ENCODE measurements at places on chromosomes 1 and 21.
A peak's percentile ranks its signal among the peaks of the same experiment; 100 is the strongest.

DNA sequence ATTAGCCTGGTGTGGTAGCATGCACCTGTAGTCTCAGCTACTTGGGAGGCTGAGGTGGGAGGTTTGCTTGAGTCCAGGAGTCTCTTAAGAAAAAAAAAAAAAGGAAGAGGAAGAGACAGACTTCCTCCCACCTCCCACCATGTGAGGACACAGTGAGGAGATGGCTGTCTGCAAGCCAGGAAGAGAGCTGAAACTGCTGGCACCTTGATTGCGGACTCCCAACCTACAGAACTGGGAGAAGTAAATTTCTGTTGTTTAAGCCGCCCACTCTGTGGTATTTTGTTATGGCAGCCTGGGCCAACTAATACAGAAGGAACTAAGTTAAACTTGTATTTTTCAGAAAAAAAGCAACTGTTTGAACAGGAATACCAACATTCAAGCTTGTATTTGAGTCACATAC lies 21.7 kb downstream of the DOP1B start:
- DNase-seq: no peak

DNA sequence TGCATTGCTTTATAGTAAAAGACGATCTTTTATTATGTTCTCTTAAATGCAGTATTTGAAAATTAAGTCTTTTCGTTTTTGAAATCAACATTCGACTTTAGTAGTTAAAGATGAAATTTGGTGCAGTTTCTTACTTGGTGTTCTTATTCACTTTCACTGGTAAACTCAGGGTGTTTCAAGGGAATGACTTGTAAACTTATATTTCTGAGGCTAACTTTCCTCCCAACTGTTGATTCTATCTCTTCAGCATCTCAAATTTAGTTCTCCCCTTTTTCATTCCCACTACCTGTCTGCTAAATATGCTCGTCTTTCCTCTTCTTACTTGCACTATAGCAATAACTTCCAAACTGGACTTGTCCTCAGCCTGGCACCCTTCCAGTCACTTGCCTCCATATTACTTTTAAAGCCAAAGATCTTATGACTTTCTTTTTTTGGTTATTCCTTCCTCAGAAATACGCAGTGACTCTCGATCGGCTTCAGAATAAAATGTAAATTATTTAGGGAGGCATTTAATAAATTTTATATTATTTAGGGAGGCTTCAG lies 988 bp downstream of the SLC35A3 start:
- DNase-seq: no peak

- DNase-seq: peak; percentile 90
Measured at GRCh38 chr1:1305300-1306069, 2.2 kb downstream of the ACAP3 start.

- no peak for DNase-seq
Measured at GRCh38 chr21:33984021-33984481, 68.4 kb upstream of the ATP5PO start.

DNA sequence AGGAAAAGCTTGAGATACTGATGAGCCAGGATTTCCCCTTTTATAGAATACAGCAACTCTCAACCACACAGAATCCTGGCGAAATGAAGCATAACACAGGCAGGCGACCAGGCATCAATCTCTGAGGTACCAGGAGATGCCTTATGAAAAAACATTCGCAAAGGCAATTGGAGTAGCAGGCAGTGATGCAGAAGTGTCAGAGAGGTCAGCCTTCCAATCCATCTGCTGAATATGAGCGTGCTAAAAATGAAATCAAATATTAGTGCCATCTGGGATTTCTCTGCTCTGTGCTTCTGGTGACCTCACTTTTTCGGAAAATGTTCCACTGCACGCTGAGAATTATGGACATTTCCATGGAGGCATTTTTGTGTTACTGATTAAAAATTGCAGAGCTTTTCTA lies 258.8 kb downstream of the VAV3 start:
- no peak for DNase-seq

- DNase-seq: peak; percentile 35
Measured at GRCh38 chr1:115300087-115300876, 37.8 kb downstream of the NGF start.

DNA sequence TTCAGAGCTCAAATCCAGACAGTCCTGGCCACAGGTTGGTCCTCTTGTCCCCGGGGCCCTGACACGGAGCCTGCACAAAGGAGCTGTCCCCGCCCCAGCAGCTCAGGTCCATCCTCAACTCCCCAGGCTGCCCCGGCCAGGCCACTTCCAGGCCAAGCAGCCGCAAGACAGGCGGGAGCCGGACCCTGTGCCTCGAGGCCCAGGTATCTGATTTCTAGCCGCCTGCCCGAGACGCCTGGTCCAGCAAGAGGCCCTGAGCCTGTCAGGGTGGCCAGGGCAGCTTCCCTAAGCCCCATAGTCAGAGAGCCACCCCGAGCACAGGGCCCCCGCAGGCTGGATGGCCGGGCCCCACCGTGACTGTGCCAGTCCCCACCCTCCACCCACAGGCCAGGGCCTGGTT lies 165.3 kb downstream of the PRDM16 start:
- DNase-seq: no peak

- peak; percentile 63 for DNase-seq
Measured at GRCh38 chr1:246907472-246907871, 24.3 kb downstream of the AHCTF1 start.

DNA sequence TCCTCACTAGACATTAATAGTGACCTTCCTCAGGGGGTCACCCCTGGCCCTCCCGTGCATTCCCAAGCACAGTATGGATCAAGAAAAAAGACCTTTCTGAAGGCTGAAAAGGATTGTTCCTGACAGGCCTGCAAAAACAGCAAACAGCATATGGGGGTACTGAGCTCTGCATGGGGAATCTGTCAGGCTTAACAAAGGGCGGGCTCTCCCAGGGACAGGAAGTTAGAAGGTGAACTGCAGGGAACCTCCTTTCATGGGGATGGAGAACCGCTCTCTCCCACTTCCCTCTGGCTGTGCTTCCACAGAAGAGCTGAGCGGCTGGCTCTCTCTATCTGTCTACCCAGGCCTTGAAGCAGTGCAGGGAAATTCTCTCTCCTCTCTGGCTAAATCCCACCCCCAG lies 91.7 kb downstream of the DTL start:
- no peak for DNase-seq

DNA sequence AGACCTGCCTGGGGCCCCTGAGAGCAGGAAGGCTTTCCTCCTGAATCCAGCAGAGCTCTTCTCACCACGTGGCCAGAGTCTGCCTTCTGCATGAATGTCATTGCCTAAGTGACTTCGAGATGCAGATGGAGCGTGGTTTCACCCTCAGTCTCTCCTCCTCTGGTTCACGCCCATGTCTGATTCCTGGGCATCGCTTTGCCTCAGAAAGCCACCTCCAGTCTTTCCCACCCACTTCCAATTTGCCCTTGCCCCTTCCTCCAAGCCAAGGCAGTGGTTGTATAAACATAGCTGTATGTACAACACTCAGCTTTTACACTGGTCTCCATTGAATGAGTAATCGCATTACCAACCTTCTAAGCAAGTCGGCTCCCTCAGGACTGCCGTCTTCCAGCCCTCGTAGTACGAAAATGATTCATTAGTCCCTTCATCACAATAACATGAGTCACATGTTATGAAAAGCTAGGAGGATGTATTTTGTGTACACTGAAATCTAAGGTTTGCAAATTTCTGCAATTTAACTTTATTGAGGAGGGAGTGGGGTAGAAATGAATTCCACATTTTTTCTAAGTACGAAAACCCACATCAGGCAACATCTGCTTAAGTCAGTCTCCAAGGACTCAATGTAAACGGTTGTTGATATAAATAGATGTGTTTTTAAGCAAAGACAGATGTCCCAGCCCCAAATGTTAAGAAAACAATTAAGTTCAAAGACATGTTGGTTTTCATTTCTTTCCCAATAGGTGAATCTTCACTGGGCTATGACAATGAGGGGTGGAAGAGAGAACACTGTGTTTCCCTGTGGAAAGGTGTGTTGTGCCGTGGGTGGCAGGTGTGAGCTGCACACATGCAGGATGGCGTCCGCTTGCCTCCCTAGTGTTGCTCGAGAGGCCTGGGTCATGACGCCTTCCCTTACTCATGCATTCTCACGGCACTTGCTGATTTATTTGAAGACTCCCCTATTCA lies 32.3 kb upstream of the ETS2 start:
- peak; percentile 69 for DNase-seq

GRCh38 chr1:35715568-35716002 lies 3.1 kb downstream of the C1orf216 start:
- DNase-seq: peak; percentile 83

- DNase-seq: no peak
Measured at GRCh38 chr1:166907763-166908162, 31.7 kb upstream of the TADA1 start.

DNA sequence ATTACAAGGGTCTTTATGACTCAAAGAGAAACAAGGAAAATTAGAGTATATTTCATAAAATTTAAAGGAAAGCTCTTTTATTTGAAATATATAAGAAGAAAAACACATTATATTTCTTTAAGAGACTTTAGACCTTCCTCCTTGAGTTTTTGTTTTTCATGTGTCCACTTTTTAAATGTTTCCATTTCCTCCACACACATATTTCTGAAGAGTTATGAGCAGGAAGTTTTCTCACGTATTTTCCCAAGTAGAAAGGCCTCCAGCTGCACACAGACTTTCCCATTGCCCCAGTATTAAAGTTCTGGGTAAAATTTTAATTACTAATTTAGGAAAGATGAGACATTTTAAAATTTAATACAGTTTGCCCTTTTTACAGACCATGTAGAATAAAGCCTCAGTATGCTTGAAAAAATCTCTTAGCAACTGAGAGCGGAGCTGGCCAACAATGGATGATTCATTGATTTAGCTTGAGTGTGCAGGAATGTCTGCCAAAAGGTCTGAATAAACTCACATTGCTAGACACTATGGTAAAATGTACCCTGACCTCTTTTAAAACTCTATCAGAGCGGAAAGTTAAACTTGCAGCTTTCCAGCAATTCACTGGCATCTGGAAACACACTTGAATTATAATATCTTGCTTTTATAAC lies 57.9 kb downstream of the DDAH1 start:
- DNase-seq: peak; percentile 64

- DNase-seq: no peak
Measured at GRCh38 chr21:38760017-38760761, 45.5 kb upstream of the ETS2 start.

- DNase-seq: peak; percentile 34
Measured at GRCh38 chr1:213123536-213123935, 72.5 kb downstream of the RPS6KC1 start.

- no peak for DNase-seq
Measured at GRCh38 chr1:41800311-41800829, 118.4 kb downstream of the HIVEP3 start.

- DNase-seq: no peak
Measured at GRCh38 chr1:97588772-97589171, 332.1 kb downstream of the DPYD start.

DNA sequence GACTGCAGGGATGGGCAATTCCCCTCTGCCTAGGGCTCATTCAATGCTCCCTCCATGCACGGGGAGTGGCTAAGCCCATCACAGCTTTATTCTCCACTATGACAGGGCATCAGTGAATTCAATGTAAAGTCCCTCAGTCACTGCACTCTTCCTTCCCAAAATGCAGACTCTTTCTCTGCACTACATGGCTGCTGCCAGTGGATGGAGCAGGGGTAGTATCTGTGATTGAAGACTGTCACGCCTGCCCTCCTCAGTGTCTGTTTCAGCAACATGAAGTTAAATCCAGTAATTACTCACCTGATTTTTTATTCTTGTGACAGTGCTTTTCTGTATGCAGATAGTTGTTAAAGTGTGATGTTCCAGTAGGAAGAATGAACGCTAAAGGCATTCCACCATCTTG lies 1323.2 kb downstream of the AMY1C start:
- DNase-seq: no peak

GRCh38 chr1:217311766-217312165 lies 319.1 kb downstream of the GPATCH2 start:
- DNase-seq: no peak

- no peak for DNase-seq
Measured at GRCh38 chr1:173269490-173270230, 62.5 kb upstream of the TNFSF4 start.

- DNase-seq: no peak
Measured at GRCh38 chr1:225739542-225740107, 38.0 kb upstream of the SRP9 start.

GRCh38 chr1:50978144-50978851 lies 8.3 kb downstream of the CDKN2C start:
- DNase-seq: peak; percentile 55

DNA sequence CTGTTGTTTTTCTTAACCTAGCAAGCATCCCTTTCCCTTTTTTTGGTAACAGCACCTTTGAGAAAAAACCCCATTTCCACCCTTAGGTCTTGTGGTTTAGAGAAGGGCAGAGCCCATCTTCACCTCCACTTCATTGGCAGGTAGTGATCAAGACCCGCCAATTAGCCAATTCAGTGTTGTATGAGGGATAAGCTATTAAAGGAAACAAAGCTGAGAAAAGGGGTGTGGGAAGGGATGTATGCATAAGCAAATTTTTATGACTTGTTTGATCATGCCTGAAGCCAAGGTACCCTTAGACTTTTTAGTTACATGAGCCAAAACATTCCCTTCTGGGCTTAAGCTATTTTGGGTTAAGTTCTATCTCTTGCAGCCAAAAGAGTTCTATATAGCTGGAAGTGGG lies 3.6 kb upstream of the ZNF697 start:
- DNase-seq: no peak

GRCh38 chr1:32242341-32242851 lies 4.6 kb upstream of the FAM167B start:
- DNase-seq: no peak

DNA sequence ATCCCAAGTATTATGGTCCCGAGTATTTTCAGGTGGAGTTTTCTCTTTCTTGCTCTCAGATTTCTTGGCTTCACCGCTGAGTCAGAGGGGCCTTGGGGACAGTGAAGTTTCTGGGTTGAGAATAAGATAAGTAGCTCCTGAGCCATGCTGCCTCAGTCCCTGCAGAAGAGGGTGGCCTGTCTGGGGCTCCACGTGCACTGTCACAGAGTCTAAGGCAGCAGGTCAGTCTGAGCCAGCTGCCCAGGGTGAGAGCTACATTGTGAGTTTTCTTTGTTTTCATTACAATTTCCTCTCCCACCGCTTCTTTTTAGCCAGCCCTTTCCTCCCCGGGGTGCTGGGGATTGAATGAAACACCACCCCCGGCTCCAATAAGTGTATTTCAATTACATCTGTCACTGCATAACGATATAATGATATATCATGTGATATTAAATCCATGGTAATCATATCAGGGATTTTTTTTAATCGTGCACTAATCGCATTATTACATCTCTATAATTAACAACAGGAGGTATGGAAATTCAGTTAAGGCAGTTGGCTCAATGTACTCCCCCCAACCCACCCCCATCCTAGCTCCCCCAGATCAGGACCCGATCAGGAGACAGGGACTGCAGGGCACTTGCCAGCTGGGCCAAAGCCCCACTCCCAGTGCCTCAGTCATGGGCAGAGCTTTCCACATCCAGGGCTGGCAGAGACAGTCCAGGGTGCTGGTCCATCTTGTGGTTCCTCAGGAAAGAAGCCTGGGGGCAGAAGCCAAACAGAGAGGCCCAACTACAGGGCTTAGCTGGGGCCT lies 43.7 kb downstream of the DMAP1 start:
- DNase-seq: no peak

- DNase-seq: no peak
Measured at GRCh38 chr1:248825136-248825535, 579 bp downstream of the SH3BP5L start.

GRCh38 chr1:78755986-78756385 lies 106.4 kb downstream of the IFI44 start:
- no peak for DNase-seq
